ENCODE measurements at places on chromosomes 2 and 18.

- no peak for DNase-seq
Measured at GRCh38 chr2:126754240-126755004, 98.5 kb downstream of the GYPC start.

- DNase-seq = no peak
Measured at GRCh38 chr2:186459009-186459408, 27.1 kb upstream of the ZC3H15 start.

DNA sequence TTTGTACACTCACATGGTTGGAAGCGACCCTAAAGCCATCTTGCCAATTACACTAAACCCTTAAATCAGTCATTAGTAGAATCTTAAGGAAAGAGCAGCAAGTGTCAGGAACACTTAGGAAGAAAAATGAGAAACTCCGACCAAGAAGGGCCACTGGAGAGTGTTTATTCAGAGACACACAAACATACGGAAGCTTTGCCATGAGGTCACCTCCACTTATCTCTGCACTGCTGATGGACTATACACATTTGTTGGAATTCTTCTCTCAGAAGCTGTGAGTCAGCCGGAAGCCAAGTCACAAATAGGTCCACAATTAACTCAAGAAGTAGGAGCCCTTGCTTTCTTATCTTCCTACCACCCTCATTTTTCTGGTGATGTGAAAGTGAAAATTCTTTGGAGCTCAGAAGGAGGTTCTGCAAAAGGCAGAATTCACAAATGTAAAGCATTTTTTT lies 21.6 kb downstream of the BMP10 start:
- DNase-seq = no peak

GRCh38 chr2:23499439-23499838 lies 114.5 kb downstream of the KLHL29 start:
- no peak for DNase-seq

DNA sequence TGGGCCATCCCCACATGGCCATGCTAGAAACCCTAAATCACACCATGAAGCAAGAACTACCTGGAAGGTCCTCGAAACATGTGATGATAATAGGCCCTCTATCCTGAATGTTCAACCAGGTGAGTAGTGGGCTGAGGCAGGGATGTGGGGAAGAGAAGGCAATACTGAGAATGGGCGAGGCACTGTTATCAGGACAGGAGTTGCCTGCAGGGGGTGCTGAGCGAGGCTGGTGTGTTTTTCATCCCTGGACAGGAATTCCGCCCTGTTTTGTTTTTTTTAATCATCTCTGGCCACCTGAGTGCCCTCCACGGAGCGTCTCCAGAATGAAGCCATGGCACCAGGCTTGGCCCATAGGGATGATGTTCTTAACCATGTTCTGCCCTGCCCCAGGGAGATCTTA lies 103.0 kb upstream of the SOX11 start:
- no peak for DNase-seq

GRCh38 chr18:34866310-34866709 lies 156.2 kb downstream of the DTNA start:
- no peak for DNase-seq

- no peak for DNase-seq
Measured at GRCh38 chr2:200695601-200696000, 109.8 kb downstream of the AOX1 start.

DNA sequence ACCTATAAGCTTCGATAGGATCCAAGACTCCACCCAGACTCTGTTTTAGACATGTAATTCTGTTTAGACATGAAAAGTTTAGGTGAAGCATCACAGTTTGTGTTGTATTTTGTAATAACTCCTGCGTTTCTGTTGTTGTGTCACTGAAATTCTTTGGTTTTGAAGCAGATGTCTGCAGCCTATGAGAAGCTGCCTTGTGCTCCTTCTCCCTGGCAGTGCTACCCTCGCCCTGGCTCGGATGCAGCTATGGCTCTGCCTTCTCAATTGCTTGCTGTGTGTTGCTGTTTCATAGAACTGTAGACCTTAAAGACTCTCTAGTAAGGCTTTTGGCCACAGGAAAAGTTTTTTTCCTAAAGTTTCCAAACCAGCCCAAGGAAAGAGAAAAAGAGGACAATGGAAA lies 40.2 kb upstream of the ZNF638 start:
- DNase-seq = no peak

DNA sequence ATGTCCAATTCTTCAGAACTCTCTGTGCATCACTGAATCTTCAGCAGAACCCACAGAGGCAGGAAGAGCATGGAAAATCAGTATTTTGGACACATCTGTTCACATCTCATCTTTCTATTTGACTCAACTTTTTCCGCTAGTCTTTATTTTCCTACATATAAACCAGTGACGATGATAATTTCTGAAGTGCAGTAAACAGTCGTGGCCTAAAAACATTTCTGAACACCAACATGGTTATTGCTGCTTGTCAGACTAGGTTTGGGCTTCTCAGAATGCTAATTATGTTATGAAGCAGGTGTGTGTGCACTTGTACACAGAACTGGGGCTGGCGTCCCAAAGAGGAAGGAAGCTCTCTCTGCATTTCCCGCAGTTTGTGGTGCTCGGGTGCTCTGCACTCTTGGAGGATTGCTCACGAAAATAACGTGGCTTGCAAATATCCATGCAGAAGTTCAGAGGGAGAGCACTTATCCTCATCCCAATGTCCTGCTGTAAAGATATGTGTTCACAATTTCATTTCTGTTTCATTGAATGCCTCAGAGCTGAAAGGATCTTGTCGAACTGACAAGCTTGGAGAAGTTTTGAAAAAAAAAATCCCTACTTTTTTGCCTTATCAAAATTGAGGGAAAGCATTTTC lies 50.8 kb downstream of the EDAR start:
- DNase-seq = no peak
